Activated T-cell treated with anti-CD3 and anti-CD28 coated beads, Interleukin-2, amount 50 U/mL, for 72 hours (primary cell): ENCODE measurements at places on chromosomes 12 and 14. TPM values are rescaled to one million over a fixed set of nuclear protein-coding genes. Genes with fewer than 3 reads are reported as not detected.

- no peak for DNase-seq
- no peak overlapping the region for H3K27ac ChIP-seq
- no peaks in the 10 kb centered on the region for H3K27me3 ChIP-seq
- H3K36me3 ChIP-seq, result peaks cover 2% of the 10 kb centered on the region
Observed at GRCh38 chr14:53325176-53325806, 172.2 kb upstream of the DDHD1 start.

GRCh38 chr12:19794116-19794515 lies 354.8 kb downstream of the AEBP2 start:
- no peak overlapping the region for H3K27ac ChIP-seq
- peaks cover 24% of the 10 kb centered on the region for H3K4me1 ChIP-seq
- H3K36me3 ChIP-seq, result no peaks in the 10 kb centered on the region
- no peak for DNase-seq
- no peak overlapping the region for H3K4me3 ChIP-seq

DNA sequence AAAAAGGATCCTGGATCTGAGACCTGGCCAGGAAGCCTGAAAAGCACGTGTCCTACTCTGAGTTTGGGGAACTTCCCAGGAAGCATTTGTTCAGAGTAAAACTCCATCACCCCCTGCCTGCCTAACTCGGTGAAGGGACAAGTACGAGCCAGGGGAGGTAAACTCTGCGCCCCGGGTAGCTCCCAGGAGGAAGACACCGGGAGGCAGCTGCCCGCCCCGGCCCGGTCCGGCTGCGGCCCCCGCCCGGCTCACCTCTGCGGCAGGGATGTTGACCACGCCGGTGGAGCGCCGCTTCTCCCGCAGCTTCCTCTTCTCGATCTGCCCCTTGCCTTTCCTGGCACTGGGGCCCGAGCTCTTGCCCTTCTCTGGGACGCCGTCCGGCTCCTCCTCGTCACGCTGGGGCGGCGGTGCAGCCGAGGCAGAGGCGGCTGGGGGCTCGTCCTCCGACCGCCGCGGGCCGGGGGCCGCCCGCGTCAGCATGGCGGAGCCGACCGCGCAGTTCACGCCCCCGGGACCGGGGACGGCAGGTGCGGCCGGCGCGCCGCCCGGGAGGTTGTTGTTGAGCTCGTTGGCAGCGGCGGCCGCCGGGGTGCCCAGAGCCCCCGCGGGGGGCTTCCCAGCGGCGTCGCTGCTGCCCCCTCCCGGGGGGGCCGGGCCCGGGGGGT lies 1.2 kb downstream of the PAWR start:
- no peaks in the 10 kb centered on the region for H3K36me3 ChIP-seq
- H3K4me1 ChIP-seq, result peaks cover 21% of the 10 kb centered on the region
- H3K27ac ChIP-seq, result no peak overlapping the region
- peak; percentile 23 for DNase-seq

- peaks cover 26% of the 10 kb centered on the region for H3K27me3 ChIP-seq
- DNase-seq, result no peak
- no peak overlapping the region for H3K27ac ChIP-seq
- H3K4me1 ChIP-seq, result peaks cover 11% of the 10 kb centered on the region
Observed at GRCh38 chr12:76337583-76337982, 10.6 kb downstream of the BBS10 start.

- no peak for DNase-seq
- H3K27ac ChIP-seq, result no peak overlapping the region
- H3K4me1 ChIP-seq, result no peaks in the 10 kb centered on the region
- H3K4me3 ChIP-seq, result no peak overlapping the region
- no peaks in the 10 kb centered on the region for H3K36me3 ChIP-seq
Observed at GRCh38 chr12:5197131-5197530, 153.5 kb downstream of the KCNA5 start.

DNA sequence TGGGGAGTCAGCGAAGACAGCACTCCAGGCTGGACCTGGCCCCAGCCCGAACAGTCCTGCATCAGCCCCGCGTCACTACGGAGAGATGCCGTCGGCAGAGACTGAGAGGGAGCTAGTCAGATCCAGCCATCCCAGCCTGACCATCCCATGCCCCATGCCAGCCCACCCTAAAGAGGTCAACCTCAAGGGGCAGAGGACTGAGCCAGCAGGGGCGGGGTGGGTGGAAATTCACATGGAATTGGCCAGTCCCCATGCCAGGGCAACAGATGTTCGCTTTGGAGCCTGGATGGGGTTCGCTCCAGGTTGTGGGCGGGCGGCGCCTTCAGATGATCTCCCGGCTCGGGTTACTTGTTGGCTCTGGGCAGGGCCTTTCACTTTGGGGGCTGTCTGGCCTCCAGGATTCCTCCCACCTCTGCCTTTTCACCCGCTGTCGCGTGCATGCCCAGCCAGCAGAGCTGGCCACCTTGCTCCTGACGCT lies 154.3 kb downstream of the TSPAN9 start:
- H3K4me3 ChIP-seq, result no peak overlapping the region
- no peaks in the 10 kb centered on the region for H3K4me1 ChIP-seq
- DNase-seq, result no peak
- no peak overlapping the region for H3K27ac ChIP-seq
- H3K36me3 ChIP-seq, result no peaks in the 10 kb centered on the region

GRCh38 chr14:35281341-35281740 lies 10.8 kb upstream of the PSMA6 start:
- H3K4me1 ChIP-seq, result peaks cover 24% of the 10 kb centered on the region
- DNase-seq, result no peak
- no peak overlapping the region for H3K27ac ChIP-seq

ASPG gene
- total RNA-seq, result 0.30 TPM

- H3K4me3 ChIP-seq, result peak overlapping the region; percentile 25
- no peak for DNase-seq
- no peaks in the 10 kb centered on the region for H3K27me3 ChIP-seq
- peak overlapping the region; percentile 93 for H3K27ac ChIP-seq
- H3K4me1 ChIP-seq, result peaks cover 53% of the 10 kb centered on the region
- H3K36me3 ChIP-seq, result peaks cover 6% of the 10 kb centered on the region
Observed at GRCh38 chr12:12403264-12404248, 46.7 kb downstream of the BORCS5 start.

MORN3 gene
- total RNA-seq, result 3.2 TPM

GRCh38 chr12:123163227-123163626 lies 12.3 kb upstream of the PITPNM2 start:
- no peak overlapping the region for H3K4me3 ChIP-seq
- DNase-seq, result no peak
- H3K27ac ChIP-seq, result peak overlapping the region; percentile 18
- no peaks in the 10 kb centered on the region for H3K27me3 ChIP-seq

- H3K27ac ChIP-seq, result no peak overlapping the region
- H3K4me1 ChIP-seq, result no peaks in the 10 kb centered on the region
- peak; percentile 23 for DNase-seq
Observed at GRCh38 chr12:62123721-62124203, 136.4 kb upstream of the USP15 start.

- H3K4me1 ChIP-seq, result no peaks in the 10 kb centered on the region
- no peak for DNase-seq
- H3K27ac ChIP-seq, result no peak overlapping the region
Observed at GRCh38 chr14:98280436-98280835, 991.6 kb downstream of the BCL11B start.

- no peak overlapping the region for H3K4me3 ChIP-seq
- DNase-seq, result no peak
- H3K27me3 ChIP-seq, result no peaks in the 10 kb centered on the region
- H3K36me3 ChIP-seq, result no peaks in the 10 kb centered on the region
- H3K27ac ChIP-seq, result no peak overlapping the region
Observed at GRCh38 chr14:39768589-39768988, 336.4 kb upstream of the FBXO33 start.

DNA sequence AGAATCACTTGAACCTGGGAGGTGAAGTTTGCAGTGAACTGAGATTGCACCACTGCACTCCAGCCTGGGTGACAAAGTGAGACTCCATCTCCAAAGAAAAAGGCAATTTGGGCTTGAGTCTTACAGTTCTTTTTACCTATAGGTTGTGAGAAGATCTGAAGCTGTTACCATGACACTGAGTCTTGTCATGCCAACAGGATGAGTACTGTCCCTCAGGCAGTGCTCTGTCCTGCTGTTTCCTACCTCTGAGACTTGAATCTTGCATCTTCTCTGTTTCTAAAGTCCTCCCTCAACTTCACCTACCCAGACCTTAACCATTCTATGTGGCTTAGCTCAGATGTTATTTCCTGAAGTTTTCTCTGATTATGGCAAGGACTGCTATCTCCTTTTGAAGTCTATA lies 400.8 kb upstream of the PRICKLE1 start:
- H3K27ac ChIP-seq, result no peak overlapping the region
- H3K36me3 ChIP-seq, result no peaks in the 10 kb centered on the region
- DNase-seq, result no peak
- H3K27me3 ChIP-seq, result no peaks in the 10 kb centered on the region
- no peaks in the 10 kb centered on the region for H3K4me1 ChIP-seq
